ENCODE measurements at places on chromosomes 7 and 10.

- DNase-seq = no peak
These were observed 354.2 kb downstream of the DNAJB6 start for GRCh38 chr7:157690833-157691585.

DNA sequence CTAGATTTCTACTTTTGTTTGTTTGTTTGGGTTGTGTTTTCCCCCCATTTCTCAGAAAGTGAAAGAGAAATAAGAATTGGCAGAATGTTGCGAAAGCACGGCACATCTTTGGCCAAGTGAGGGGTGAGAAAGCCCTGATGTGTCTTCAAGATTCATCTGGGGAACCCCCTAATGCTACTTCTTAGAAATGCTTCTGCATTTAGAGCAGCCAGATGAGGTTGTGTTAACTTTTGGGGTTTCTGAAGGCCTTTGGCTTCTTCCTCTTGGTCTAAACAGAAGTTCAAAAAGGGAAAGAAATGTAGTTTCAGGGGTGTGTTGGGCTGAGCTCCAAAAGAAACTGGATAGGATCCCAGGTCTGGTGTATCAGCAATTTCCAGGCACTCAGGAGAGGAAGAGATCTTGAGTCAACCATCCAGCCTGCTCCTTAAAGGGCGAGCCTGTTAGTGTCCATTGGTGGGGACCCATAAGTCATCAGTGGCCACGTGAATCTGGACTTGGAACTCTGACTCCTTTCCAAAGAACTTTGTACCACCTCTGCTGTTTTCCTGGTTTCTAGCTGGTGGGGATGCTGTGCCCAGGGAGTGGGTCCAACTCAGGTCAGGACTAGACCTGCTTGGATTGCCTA is 6.5 kb downstream of the DUSP5 start:
- DNase-seq = no peak

- no peak for DNase-seq
These were observed 18.4 kb downstream of the SPOCK2 start for GRCh38 chr10:72069751-72070526.

DNA sequence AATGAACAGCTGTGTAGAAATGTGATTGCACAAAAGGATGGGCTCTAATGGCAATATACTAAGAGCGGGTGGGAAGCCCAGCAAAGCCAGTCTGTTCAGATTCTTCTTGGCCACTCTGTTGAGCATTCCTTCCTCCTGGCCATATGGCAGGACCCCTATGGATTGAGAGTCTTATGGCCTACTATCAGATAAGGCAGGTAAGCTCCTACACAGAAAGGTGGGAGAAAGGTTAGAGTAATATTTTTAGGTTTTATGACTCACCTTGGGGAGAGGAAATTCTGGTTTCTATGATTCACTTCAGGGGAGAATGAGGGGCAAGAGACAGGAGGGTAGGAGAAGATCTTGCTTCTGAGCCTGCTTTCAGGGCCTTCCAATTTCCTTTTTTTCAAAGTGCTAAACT is 15.1 kb upstream of the AKR1B10 start:
- no peak for DNase-seq

GRCh38 chr10:80407812-80408241 is 524 bp upstream of the PRXL2A start:
- DNase-seq = peak; percentile 35

Data from stimulated activated effector memory CD8-positive, alpha-beta T cell treated with anti-CD3 and anti-CD28 coated beads, Interleukin-12 subunit alpha, Interleukin-12 subunit beta, amount 100 ng/mL, for 72 hours (primary cell).